CD4-positive, alpha-beta T cell treated with Interleukin-6 at 100 ng/mL for 8 hours (primary cell): ENCODE measurements at places on chromosomes 7 and 10.

DNA sequence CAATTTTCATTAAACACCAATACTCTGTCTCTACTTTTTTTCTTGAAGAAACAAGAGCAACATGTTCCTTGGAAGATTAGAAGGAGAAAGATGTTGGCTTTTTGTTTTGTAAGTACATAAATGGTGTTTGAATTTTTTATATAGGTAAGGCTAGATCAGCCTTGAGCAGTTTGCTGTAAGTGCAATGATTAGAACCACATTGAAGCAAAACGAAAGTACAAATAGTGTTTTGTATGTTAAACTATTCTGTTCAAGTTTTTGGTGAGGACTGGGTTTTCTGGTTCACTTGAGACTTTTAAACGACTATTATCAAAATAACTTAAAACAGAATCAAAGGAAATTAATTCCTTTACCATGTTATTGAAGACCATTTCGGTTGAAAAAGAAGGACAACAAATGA is 162.9 kb upstream of the NRP1 start:
- no peak for DNase-seq

GRCh38 chr7:67654642-67655041 is 658.0 kb downstream of the TYW1 start:
- DNase-seq = no peak

GRCh38 chr10:117425974-117426566 is 50.8 kb upstream of the PDZD8 start:
- DNase-seq = no peak

DNA sequence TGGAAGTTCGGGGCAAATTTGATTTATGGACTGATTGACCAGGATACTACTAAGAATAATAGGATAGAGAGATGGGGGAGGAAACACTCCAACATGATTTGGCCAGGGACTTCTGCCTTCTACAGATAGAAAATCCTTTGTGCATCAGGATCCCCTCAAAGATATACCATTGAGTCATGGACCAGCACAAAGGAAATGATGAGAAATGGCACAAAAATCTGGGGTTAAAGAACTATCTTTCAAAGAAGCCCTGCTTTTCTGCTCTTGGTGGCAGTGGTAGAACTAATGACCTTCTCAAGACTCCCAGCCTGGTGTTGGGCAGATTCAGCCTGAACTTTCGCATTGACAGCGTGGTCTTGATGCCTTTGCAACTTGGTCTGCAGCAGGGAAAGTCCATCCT is 27.6 kb upstream of the LAMB1 start:
- DNase-seq = no peak

- DNase-seq = no peak
Measured at GRCh38 chr10:121179006-121179405, 327.8 kb downstream of the WDR11 start.
